GM12891 (cell line): ENCODE measurements at places on chromosomes 1 and 21.

GRCh38 chr21:45329261-45330074 is 41.8 kb upstream of the POFUT2 start:
- DNase-seq, result no peak

GRCh38 chr1:60942291-60942690 is 140.1 kb upstream of the NFIA start:
- no peak for DNase-seq

DNA sequence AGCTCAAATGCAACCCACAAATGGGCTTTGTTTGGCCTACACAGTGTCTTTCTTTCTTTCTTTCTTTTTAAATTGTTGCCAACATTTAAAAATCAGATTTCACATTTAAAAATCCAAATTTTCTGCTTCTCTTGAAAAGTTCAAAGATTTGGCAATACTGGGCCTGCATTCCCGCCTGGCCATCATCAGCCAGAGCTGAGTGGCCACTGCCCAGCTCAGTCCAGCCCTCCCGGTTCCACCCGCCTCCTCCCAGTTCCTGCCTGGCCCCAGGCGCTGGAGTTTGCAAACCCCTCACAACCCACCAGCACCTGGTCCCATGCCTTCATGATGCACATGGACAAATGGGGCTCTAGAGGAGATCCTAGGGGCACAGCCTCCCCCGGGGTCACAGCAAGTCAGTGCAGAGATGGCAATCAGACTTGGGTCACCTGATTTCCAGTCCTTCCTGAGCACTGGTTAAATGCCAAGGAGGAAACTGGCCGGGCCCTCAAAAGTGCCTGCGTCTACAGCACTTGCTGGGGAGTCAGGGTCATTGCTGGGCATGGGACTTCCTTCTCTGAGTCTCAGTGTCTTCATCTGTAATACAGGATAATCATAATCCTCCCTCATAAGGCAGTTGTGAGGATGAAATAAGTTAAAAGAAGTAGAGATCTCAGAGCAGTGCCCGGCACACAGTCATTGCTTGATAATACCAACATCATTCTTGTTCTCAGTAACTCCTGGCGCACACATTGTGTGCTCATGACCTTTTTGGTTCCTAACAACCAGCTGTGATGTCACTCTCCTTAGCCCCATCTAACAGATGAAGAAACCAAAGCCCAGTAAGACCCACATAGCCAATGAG is 41.0 kb upstream of the LAPTM5 start:
- no peak for DNase-seq

GRCh38 chr1:207328908-207329440 is 7.5 kb downstream of the CD55 start:
- DNase-seq, result no peak

GRCh38 chr1:115258302-115258866 is 79.7 kb downstream of the NGF start:
- no peak for DNase-seq

DNA sequence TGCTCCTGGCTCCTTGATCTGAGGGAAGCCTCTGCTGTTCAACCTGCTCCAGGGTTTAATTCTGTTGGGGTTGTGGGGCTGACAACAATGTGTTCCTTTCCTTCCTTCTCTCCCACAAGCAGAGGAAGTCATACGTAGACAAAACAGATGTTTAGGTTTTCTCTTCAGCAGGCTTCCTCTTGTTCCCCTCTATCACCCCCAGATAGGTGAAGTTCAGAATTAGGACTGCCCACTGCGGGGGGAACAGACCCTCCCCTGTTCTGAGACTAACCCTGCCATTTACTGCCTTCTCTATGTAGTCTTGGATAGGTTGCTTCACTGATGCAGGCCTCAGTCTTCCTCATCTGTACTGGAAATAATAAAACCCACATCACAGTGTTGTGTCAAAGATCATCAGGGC is 30.0 kb upstream of the NRDC start:
- DNase-seq, result no peak

- DNase-seq, result no peak
Observed at GRCh38 chr1:90881034-90881433, 140.8 kb downstream of the ZNF644 start.

DNA sequence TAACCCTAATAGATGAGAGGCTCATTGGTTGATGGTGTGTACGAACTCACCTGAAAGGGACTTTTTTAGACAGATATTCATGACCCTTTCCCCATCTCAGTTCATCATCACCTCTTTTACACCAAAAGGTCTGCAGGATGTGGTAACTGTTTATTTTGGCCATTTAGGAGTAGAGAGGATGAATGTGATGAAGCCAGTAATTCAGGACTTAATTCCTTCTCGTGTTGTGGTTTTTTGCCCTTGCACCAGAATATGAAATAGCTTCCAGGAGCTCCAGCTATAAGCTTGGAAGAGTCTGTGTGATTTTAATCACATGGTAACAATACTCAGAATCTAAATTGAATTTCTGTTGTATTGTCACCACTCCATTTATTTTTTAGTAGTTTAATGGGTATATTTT is 189.4 kb upstream of the KCTD3 start:
- DNase-seq, result no peak

DNA sequence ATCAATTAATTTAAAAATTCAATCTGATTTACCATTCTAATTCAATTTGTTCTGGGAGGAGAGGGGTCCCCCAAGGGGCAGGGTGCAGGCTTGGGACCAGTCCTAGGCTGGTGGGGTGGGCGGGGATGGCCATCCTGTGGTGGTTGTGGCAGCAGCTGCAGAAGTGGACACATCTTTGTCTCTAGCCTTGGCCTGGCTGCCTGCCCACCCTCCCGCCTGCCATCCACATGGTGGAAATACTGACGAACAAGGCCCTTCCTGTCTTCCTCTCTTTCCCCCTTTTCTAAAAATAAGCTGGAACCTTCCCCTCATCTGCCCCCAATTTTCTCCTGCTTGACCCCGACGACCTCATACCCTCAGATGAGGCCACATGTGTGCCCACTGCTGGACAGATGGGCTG is 130.9 kb downstream of the FOXD2 start:
- no peak for DNase-seq

GRCh38 chr1:93317207-93317606 is 28.5 kb upstream of the DR1 start:
- DNase-seq, result no peak

- DNase-seq, result no peak
Observed at GRCh38 chr1:188584119-188584518, 1755.4 kb downstream of the PLA2G4A start.

GRCh38 chr21:25938658-25939395 is 204.1 kb downstream of the GABPA start:
- DNase-seq, result no peak

DNA sequence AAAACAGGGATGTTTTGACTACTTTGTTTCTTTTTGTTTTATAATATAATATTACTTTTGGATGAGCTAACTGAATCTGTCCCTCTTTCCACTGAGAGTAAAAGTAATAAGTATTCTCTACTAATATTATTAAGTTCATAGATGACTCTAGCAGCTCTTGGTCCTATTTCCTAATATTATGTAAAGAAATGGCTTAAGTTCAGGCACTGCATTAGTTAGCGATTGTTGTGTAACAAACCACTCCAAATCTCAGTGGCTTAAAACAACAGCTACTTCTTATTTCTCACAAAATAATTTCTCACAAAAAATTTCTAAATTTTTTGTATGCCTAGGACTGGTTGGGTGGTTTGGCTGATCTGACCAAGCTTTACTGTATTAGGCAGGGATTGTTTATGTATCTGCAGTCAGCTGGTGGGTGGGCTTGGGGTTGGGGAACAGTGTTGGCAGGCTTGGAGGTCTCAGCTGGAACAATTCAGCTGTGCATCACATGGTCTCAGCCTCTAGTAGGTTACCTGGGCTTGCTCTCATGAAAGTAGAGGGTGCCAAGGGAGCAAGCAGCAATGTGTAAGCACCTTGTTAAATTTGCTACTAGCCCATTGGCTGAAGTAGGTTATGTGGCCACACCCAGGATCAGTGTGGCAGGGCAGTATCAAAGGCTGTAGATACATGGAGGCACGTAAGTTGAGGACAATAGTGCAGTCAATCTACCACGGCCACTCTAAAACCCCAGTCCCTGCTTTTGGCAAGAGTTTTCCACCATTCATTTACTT is 8.8 kb upstream of the CCT8 start:
- no peak for DNase-seq

GRCh38 chr1:235892202-235892601 is 25.5 kb upstream of the LYST start:
- DNase-seq, result no peak

DNA sequence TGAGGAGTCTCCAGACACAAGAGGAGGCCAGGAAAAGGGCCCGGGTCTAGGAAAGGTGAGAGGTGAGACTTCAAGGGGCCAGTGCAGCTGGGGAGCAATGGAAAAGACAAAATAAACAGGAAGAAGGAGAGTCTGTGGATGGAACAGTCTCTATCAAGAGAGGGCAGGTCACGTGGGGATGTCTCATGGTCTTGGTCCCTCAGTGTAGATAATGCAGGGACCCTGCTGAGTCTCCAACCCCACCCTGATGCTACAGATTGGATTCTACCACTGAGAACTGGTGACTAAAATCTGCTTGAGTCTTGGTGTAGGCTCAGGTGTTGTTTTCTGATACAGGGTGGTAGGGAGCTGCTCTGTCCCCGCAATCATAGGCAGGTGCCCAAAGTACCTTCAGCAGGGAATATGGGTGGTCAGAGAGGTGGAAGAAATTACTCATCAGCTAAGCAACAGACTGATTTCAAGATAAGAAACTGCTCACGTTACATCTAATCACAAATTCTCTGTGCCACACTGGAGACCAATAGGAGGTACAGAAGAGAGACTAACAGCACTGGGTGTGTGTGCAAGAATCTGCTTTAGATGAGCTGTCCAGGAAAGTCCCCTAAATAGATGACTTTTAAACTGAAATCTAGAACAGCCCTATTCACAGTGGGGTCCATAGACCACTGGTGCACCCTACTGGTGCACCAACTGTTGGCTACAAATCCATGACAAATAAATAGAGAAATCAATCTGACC is 101.5 kb upstream of the TLR5 start:
- no peak for DNase-seq

GRCh38 chr1:205240118-205240517 is 12.4 kb downstream of the TMCC2 start:
- no peak for DNase-seq

- no peak for DNase-seq
Observed at GRCh38 chr1:177732178-177732577, 237.7 kb downstream of the SEC16B start.
